ENCODE measurements at places on chromosomes 6 and 20. TPM values are rescaled to one million over a fixed set of nuclear protein-coding genes. Genes with fewer than 3 reads are reported as not detected.

DNA sequence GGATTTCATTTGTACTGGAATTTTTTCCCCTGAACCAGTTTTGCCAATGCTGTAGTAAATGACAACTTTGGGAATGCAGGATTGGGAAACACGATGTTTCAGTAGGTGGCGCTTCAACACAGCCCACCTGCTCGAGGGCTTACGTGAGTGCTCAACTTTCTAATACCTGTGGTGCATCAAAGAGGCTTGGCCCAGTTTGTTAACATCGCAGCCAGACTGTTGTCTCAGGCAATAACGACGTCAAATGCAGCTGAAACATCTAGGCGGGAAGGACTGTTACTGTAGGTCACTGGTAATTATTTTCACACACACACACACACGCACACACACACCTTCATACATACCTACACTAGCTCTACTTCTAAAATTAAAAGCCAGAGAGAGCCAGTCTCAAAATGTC, 815.5 kb upstream of the SLC35B3 start:
- no peaks in the 10 kb centered on the region for H3K4me1 ChIP-seq
- H3K27me3 ChIP-seq = peaks cover 3% of the 10 kb centered on the region
- no peaks in the 10 kb centered on the region for H3K36me3 ChIP-seq
- peak; percentile 77 for DNase-seq
- H3K4me3 ChIP-seq = no peak overlapping the region

DNA sequence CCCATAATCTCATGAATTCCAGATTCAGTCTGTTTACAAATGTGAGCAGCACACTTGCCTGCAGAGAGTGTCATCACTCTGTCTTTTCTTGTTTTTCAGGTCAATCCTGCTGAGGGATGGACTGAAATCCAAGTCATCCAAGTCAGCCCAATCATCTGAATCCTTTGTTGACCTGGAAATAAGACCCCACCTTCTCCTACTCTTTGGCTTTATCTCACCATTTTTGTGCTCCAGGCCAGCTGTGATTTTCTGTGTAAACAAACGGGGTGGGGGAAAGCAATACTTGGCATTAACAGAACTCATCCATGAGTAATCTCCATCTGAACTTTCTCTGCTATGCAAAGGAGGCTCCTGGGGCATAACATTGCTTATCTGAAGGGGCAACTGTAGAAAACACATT, 16.9 kb upstream of the GSTA4 start:
- peak overlapping the region; percentile 63 for H3K27ac ChIP-seq
- H3K4me3 ChIP-seq = no peak overlapping the region
- H3K4me1 ChIP-seq = peaks cover 43% of the 10 kb centered on the region
- DNase-seq = no peak
- peaks cover 6% of the 10 kb centered on the region for H3K36me3 ChIP-seq

DNA sequence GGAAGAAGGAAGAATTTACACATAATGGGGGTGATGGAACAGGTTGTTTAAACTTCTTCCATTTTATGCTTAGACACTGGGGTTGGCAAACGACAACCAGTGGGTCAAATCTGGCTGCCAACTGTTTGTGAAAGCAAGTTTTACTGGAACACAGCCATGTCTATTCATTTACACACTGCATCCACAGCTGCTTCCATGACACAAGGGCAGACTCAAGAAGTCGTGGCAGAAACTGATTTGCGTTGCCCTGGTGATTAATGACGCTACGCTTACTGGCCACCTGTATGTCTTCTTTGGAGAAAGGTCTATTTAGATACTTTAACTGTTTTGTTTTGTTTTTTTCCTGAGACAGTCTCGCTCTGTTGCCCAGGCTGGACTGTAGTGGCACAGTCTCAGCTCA, 19.0 kb downstream of the CTCFL start:
- no peak overlapping the region for H3K4me3 ChIP-seq
- H3K4me1 ChIP-seq = peaks cover 14% of the 10 kb centered on the region
- H3K27me3 ChIP-seq = no peaks in the 10 kb centered on the region
- no peak for DNase-seq
- H3K27ac ChIP-seq = no peak overlapping the region

NEURL2 gene
- total RNA-seq = 12.8 TPM

All from hepatocyte (in vitro differentiated cells).